ENCODE measurements at places on chromosomes 7 and 10.
A peak's percentile ranks its signal among the peaks of the same experiment; 100 is the strongest.

GRCh38 chr10:72337039-72337629, 17.6 kb downstream of the DNAJB12 start:
- peak; percentile 79 for DNase-seq

DNA sequence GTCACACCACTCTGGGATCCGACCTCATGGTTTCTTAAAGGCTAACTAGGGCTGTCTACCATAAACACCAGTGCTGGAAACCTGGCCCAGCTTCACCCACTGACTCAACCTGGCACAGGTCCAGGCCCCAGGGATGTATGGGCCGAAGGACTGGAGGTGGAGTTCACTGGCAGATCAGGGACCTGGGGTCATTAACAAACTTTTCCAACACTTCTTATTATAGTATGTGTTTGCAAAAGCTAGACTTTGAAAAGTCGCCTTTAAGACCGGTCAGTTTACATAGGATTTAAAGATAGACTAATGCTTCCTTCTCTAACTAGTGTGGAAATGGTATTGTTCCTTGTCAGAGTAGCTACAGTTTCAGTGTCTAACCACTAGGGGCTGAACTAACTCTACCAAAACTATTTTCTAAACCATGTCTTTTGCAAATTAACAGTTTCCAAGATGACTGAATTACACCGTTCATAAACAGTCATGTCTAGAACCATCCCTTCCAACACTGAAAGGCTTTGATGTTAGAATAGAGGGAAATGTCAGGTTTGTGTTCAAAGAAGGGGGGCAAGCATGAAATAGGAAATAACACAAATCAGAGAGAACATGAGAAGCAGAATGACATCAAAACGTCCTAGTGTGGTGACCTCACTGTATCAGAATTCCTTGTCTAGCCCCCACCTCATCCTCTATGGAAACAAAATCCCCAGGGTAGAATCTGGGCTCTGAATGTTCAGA, 29.7 kb downstream of the STN1 start:
- no peak for DNase-seq

DNA sequence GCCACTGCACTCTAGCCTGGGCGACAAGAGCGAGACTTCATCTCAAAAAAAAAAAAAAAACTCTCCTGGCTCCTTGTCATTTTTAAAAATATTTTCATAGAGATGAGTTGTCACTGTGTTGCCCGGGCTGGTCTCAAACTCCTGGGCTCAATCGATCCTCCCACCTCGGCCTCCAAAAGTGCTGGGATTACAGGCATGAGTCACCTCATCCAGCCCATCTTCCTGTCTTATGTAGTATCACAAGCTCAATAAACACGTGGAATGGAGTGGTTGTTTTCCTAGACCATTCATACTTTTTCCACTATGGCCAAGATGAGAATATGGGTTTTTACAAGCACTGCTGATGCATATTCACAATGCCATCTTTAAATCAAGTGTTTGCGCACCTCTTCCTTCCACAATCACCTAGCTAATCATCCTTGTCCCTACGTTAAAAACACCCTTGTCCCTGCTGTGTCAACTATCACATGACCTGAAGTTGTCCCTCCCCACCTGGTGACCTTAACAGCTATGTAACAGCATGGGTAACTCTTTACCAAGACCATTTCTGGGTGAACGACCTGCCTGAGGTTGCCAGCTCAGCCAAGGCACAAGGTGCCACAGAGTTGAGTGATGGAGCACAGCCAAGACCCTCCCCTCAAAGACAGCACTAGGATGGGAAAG, 21.3 kb downstream of the DLG5 start:
- no peak for DNase-seq

DNA sequence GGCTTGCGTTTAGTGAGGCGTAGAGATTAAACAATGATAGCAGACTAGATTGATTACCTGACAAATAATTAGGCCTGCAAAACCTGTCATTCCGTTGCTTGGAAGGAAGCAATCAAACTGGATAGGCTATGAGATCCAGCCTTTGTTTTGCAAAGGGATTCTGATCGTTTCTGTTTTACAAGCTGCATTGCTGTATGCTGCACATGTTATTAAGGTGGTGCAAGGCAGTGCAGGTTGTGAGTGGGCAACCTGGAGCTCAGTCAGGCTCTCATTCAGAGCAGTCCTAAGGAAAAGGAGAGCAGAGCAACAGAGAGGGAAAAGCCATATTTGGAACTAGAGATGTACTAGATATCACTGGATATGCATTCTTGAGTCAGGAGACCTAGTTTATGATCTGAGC, 6.9 kb upstream of the NOBOX start:
- no peak for DNase-seq

GRCh38 chr10:110022716-110023504, 15.1 kb downstream of the ADD3 start:
- DNase-seq: no peak

- no peak for DNase-seq
These were observed 58.0 kb upstream of the LRGUK start for GRCh38 chr7:134069187-134069586.

- DNase-seq: peak; percentile 81
These were observed 10.2 kb upstream of the CH25H start for GRCh38 chr10:89217057-89217990.

- no peak for DNase-seq
These were observed 751.6 kb downstream of the GRID1 start for GRCh38 chr10:85614981-85615380.
